ENCODE measurements at places on chromosomes 5 and 9.

DNA sequence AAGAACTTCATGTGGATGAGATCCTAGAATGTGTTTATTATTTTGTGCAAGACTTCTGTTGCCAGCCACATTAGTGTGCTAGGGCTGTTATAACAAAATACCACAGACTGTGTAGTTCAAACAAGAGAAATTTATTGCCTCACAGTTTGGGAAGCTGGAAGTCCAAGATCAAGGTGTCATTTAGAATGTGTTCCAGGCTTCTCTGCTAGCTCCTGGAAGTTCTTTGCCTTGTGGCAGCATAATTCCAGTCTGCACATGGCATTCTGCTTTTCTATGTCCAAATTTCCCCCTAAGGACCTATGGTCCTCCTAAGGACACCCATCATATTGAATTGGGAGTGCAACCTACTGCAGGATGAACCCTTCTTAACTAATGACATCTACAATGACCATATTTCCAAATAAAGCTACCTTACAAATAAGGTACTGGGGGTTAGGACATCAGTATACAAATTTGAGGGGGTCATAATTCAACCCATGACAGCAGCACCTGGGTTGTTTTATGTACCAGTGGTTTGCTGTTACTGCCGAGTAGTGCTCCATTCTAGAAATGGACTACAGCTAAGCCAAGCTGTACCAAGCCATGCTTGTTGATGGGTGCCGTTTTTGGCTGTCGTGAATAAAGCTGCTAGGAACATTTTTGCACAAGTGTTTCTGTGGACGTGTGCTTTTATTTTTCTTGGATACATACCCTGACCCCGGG lies 52.7 kb downstream of the DAPK1 start:
- DNase-seq: no peak

GRCh38 chr5:127517110-127517479 lies 345 bp upstream of the PRRC1 start:
- DNase-seq: no peak

- no peak for DNase-seq
Measured at GRCh38 chr9:88990041-88990728, 1.1 kb upstream of the S1PR3 start.

- DNase-seq: no peak
Measured at GRCh38 chr9:94800424-94801117, 74.1 kb downstream of the AOPEP start.

GRCh38 chr5:175107028-175107588 lies 336.9 kb downstream of the DRD1 start:
- DNase-seq: no peak

DNA sequence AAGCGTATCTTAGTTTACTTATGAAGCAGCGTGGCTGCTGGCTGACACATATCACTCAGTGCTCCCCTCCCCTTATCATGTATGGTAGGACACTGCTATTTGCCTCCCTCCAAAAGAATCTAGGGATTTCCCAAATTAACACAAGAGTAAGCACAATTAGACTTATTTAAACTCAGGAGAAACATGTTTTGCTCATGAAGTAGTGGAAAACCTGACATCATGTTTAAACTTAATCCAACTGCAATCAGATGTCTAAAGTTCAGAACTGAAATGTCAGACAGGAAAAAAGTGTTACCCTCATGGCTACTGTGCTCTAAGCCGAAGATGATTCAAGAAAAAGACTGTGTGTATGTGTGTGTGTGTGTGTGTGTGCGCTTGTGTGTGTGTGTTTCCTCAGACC lies 324.1 kb upstream of the TNC start:
- DNase-seq: no peak

DNA sequence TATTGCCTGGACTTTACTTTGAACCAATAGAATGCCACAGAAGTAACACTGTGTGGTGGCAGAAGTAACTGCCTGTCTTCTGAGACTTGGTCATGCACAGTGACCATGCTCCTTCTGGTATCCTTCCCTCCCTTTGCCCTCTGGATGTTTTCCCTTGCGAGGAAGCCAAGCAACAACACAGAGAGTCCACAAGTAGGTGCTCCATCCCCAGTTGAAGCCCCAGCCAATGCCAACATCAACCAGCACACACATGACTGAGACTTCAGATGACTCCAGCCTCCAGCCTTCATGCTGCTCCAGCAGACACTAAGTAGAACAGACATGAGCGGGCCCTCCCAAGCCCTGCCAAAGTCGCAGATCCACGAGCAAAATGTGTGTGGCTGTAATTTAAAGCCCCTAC lies 129.6 kb downstream of the EPB41L4A start:
- DNase-seq: no peak

- no peak for DNase-seq
Measured at GRCh38 chr9:112430006-112430522, 50.2 kb downstream of the HSDL2 start.

- DNase-seq: no peak
Measured at GRCh38 chr5:178569485-178569884, 20.7 kb downstream of the COL23A1 start.

All from right hindlimb (tissue), 1 donor.